LHCN-M2 (cell line): ENCODE measurements at places on chromosomes 12 and 14.

GRCh38 chr14:35416108-35416750 is 11.7 kb upstream of the NFKBIA start:
- no peak for DNase-seq

GRCh38 chr14:93532541-93532940 is 101.8 kb downstream of the UNC79 start:
- DNase-seq: no peak

GRCh38 chr14:80718940-80719339 is 222.6 kb downstream of the CEP128 start:
- peak; percentile 4 for DNase-seq

- DNase-seq: no peak
These were observed 102.0 kb downstream of the PRMT8 start for GRCh38 chr12:3592856-3593625.

DNA sequence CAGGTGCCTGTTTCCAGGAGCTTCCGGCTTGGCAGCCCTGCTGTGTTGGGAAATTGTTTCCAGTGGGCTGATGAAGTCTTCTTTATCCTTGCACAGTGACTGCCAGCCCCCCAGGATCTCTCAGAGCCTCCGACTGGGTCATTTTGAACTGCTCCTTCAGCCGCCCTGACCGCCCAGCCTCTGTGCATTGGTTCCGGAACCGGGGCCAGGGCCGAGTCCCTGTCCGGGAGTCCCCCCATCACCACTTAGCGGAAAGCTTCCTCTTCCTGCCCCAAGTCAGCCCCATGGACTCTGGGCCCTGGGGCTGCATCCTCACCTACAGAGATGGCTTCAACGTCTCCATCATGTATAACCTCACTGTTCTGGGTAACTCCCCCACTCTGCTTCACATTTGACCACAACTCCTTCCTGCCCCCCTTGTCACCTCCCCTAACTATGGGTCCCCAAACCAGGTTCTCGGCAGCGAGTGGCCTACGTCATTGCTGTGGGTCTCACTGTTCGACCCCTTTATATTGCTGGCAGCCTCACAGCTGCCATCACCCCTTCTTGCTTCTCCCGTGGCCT is 2.3 kb downstream of the LAG3 start:
- no peak for DNase-seq

DNA sequence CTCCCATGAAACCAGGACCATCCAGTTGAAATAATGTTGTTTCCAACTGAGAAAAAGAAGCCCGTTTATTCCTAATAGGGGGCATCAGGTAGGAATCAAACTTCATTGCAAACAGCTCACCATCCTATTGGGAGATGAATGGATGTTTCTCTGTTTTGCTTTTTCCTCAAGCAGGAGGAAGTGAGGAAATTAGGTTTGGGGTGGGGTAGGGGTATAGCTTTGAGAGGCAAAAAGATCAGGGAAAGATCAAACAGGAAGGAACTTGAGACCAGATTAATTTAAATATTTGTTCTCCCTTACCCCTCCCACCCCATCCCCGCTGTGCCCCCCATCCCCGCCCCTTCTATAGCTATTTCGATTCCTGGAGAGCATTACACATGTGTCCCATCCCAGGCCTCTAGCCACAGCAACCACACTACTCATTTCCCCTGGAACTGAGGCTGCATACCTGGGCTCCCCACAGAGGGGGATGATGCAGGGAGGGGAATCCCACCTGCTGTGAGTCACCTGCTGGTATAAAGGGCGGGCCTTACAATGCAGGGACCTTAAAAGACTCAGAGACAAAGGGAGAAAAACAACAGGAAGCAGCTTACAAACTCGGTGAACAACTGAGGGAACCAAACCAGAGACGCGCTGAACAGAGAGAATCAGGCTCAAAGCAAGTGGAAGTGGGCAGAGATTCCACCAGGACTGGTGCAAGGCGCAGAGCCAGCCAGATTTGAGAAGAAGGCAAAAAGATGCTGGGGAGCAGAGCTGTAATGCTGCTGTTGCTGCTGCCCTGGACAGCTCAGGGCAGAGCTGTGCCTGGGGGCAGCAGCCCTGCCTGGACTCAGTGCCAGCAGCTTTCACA is at the start of gene IL23A:
Gene IL23A, plus strand, starts transcription at position 577 of the 850 bp plus-strand sequence. Its CDS starts 161 bp downstream, at position 738.
- DNase-seq: no peak

DNA sequence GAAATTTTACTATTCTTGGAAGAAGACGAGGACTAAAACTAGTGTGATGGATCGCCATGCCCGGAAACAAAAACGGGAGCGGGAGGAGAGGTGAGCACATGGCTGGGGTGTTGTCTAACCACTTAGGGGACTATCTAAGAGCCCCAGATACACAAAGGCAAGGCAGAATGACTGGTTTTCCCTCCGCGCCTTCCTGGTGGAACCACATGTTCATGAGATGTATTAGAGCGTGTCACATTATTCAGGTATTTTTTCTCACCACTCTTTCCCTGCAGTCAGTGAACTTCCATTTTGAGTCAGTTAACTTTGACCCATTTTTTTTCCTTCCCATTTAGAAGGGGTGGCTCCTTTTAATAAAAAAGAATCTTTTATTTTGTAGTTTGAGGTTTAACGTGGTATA is 68.8 kb upstream of the TRAF3 start:
- DNase-seq: no peak

DNA sequence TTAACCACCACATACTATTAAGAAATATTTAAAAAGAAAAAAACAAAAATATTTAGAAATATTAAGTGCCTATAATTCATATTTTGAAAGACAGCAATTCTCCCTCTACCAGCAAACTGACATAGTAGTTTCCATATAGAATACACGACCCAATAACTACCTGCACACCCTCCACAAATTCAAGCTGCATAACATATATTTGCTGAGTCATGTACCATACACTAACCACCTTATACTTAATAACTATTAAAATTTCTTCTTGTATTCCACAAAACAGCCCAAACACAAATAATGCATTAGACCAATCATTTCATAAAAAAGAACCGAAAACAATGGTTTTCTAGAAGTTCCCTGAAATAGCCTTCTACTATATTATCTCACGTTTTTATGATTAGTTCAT is 21.7 kb downstream of the GTF2A1 start:
- no peak for DNase-seq

DNA sequence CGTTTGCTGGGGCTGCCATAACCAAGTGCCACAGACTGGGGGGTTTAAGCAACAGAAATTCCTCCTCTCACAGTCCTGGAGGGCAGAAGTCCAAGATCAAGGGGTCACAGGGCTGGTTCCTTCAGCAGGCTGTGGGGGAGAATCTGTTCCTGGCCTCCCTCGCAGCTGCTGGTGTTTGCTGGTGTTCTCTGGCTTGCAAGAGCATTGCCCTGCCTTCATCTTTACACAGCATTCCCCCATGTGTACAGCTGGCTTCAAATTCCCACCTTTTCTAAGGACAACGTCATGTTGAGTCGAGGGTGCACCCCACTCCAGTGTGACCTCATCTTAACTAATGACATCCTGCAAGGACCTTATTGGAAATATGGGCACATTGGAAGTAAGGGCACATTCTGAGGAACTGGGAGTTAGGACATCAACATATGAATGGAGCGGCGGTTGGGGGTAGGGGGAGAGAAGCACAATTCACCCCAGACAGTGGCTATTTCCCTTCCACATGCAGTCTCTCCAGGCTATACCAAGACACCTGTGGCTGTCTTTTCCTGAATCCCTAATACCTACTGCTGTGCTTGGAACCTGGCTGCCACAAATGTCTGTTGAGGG is 123.6 kb downstream of the FOXN3 start:
- DNase-seq: no peak

DNA sequence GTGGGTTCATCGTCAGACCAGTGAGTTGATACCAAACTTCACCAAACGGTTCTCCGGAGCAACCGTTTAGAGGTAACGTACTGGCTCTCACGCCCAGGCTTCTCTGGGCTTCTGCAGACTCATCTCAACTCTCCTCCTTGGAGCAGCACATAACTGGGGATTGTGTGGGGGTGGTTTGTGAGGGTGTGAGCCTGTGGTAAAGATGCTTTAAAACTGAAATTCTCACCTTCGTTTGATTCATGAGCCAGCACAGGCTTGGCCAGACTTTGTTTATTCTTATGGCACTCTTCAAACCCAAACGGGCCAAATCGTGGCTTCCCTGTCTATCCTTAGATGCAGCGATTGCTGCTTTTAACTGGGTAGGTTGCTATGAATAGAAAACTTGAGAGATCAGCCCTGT is 121.3 kb downstream of the SAMD4A start:
- no peak for DNase-seq

- no peak for DNase-seq
These were observed 423.8 kb downstream of the NRXN3 start for GRCh38 chr14:78593949-78594348.

GRCh38 chr14:95606266-95606665 is 71.4 kb downstream of the GLRX5 start:
- no peak for DNase-seq

GRCh38 chr12:65637774-65638173 is 186.5 kb upstream of the HMGA2 start:
- no peak for DNase-seq

DNA sequence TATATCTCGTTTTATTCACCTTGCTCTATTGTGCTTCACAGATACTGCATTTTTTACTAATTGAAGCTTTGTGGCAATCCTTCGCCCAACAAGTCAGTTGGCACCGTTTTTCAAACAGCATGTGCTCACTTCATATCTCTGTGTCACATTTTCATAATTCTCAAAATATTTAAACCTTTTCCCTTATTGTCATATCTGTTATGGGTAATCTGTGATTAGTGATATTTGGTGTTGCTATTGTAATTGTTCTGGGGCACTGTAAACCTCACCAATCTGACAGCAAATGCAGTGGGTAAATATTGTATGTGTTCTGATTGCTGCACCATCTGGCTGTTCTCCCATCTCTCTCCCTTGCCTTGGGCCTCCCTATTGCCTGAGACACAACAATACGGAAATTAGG is 191.3 kb downstream of the BTG1 start:
- no peak for DNase-seq

DNA sequence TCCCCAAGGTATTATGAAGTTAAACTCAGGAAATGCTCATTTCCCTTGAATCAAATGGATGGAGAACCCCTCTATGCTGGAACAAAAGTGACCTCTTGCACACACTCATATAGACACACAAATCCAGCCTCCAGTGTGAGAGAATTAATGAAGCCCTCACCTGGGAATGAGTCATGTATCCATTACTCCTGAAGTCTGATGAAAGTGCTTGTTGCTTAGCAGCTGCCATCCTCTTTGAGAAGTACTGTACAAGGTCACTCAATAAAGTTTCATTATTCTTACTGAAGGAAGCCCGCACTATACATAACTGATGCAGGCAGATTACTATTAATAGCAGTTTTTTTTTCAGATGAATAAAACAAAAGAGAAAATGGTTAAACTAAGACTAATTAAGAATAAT is 102.3 kb downstream of the RERG start:
- no peak for DNase-seq
